ENCODE measurements at places on chromosomes 4 and X.

DNA sequence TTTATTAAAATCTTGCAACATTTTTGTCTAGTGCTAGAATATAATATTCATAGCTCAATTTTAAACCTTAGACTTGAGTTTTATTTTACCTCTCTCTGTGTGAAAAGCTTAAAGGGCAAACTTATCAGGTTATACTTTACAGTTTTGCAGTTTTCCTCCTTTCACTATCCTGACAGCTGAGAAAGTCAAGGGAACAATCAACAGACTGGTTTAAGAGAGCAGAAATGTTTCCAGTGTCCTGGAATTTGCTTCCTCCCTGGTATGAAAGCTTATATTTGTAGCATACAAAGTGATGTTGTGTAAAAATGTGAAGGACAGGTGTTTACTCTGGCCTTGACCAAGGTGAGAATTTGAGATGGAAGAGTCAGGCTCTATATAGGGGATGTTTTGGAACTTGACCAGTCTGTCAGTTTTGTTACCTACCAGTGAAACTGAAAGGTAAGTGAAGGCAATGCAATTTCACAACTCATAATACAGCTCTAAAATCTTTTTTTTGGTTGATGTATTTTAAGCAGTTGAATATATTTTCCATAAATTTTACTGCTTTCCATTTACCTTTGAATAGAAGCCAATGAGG lies 64.6 kb downstream of the FHIP1A start:
- DNase-seq = no peak

GRCh38 chrX:39802354-39802753 lies 295.4 kb downstream of the BCOR start:
- no peak for DNase-seq

- no peak for DNase-seq
Observed at GRCh38 chr4:38223782-38224236, 263.6 kb downstream of the PTTG2 start.

DNA sequence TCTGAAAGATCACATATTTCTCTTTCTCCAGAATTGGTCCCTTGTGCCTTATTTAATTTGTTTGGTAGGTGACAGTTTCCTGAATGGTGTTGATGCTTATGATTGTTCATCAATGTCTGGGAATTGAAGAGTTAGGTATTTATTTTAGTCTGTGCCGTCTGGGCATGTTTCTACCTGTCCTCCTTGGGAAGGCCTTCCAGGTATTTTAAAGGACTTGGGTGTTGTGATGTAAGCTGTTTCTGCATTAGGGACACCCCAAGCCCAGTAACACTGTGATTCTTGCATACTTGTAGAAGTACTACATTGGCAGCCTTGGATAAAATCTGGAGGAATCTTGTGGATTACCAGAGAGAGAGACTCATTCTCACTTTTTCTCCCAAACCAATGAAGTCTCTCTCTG lies 120.8 kb upstream of the CXXC4 start:
- DNase-seq = no peak

DNA sequence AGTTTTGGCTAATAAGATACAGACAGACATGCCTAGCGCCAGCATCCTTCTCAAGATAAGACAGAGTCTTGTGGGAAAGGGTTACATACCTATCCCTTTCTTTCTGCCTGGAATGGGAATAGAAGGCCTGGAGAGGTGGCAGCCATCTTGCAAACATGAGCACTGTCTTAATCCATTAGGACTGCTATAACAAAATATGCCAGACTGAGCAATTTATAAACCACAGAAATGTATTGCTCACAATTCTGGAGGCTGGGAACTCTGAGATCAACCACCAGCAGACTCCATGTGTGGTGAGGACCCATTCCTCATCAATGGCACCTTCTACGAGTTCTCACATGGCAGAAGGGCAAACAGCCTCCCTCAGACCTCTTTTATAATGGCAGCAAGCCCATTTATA lies 26.5 kb upstream of the NEIL3 start:
- no peak for DNase-seq

DNA sequence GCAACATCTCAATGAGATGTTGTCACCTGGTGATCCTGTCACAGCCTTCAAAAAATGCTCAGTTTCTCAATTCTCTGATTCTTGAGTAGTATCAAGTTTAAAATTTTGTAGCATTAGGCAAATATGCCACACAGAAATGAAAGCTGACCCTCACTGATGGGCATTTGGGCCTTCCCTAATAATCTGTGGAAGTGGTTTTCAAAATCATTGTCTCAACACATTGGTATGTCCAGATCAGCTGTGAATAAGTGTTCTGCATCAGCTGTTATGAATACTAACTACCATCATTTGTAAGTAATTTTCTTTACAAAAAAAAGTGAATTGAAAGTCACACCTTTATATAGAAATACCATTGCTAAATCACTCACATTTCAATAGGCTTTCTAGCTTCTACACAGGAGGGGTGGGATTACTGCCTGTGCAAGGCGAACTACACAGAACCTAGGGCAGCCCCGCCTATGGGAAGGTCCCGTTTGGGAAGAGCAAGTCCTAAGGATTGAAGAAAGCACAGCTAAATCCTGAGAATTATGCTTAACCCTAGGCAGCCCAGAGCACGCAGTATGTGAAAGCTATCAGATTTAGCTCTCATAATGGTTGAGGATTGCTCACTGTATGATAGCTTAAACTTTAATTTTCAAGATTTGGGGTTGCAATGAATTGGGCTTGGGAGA lies 73.4 kb downstream of the GPC3 start:
- no peak for DNase-seq

- no peak for DNase-seq
Observed at GRCh38 chrX:66046612-66047235, 6.8 kb upstream of the VSIG4 start.

GRCh38 chrX:154779261-154779660 lies 16.6 kb downstream of the DKC1 start:
- DNase-seq = peak; percentile 52

DNA sequence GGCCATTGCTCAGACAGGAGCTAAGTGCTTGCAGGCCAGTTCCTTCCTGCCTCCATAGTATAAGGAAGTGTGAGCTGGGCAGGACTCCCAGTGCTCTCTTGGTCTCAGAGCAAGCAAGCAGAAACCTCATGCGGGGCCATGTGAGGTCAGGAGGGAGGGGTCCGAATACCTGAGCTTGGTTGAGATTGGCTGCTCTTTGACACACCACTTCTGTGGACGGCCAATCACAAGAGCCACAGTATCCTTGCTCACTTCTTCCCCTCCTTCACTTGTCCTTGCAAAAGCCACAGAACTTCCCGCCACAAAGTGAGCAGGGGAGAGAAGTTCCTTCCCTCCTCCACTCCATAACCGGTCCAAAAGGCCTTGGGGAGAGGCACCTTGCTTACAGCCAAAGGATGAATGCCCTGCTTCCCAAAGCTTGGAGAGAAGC lies 56.7 kb downstream of the PRPS1 start:
- peak; percentile 29 for DNase-seq

GRCh38 chr4:1855333-1856070 lies 454 bp downstream of the LETM1 start:
- no peak for DNase-seq

GRCh38 chr4:147285751-147286150 lies 195.1 kb upstream of the EDNRA start:
- DNase-seq = peak; percentile 68

- no peak for DNase-seq
Observed at GRCh38 chr4:107261241-107261874, 225.2 kb upstream of the DKK2 start.

- DNase-seq = peak; percentile 21
Observed at GRCh38 chrX:13357925-13358324, 38.1 kb upstream of the ATXN3L start.

DNA sequence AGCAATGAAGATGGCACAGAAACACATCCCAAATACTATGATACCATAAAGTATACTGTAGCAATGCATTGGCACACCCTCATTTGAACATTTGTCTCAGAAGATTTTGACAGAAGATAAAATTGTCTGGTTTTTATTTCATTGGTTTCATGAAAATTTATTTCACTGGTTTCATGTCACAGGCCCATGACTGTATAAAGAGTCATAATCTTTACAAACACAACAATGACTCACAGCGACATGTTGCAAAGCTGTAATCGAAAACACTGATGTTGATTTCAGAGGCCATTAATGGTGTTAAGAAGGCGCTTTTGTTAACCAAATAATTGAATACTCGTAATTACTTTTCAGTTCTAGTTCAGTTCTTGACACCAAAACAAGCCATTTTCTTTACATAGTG lies 8.1 kb upstream of the DTHD1 start:
- no peak for DNase-seq

DNA sequence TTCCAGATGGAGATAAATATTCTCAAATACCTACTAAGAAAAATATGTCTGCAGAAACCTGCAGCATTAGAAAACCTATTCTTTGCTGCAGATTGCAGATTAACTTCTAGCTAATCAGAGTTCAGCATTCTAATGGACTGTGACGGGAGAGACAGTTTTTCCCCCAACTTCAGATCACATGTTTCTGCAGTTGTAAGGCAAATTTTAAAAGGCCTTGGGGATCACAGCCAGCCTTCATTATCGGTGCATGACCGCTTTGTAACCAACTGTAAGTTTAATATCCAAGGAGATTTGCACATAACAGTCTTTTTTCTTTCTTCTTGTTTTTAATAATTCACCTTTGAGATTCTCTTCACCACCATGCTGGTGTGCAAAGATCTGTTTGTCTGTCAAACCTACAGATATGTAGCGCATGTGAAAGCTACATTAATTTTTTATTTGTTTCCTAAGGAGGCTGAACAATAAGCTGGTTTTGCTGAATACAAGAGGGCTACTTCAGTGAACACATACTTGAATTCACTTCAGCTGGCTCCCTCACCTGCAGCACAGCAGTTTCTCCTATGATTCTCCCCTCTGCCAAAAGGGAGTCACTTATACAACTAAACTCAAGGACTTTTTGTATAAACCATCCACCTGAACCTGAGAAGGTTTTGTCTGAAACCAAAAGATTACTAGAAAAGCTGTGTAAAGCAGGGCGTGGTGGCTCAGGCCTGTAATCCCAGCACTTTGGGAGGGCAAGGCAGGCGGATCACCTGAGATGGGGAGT lies 488.5 kb downstream of the RPA4 start:
- DNase-seq = no peak

GRCh38 chr4:67700116-67700737 lies 728 bp downstream of the UBA6 start:
- DNase-seq = no peak

DNA sequence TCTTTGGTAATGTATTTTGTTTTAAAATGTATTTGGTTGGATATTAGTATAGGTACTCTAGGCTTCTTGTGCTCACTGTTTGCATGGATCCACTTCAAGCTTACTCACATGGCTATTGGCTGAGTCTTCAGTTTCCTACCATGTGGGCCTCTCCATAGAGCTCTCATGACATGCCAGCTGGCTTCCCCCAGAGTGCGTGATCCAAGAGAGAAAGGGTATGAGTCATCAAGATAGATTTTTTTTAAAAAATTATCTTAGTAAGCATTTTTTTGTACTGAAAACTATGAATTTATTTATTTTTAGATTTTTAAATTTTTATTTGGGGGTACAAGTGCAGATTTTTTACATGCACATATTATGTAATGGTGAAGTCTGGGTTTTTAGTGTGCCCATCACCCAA lies 219.1 kb upstream of the AMOT start:
- peak; percentile 36 for DNase-seq

- DNase-seq = no peak
Observed at GRCh38 chrX:53738370-53738906, 51.9 kb upstream of the HUWE1 start.

DNA sequence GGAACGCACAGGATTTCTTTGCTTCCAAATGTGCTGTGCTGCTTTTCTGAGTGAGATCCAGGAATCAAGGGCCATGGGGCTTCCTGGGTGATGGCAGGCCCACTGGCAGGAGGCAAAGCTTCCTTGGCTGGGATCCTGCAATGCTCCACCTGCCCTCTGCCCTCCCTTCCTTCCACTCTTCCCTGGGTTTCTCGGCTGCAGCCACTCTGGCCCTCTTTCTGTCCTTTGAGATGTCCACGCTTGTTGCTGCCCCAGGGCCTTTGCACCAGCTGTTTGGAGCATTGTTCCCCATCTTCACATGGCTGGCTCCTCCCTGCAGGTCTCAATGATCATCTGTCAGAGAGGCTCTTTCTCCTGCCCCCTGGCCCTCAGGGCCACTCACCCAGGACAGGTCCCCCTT lies 78.9 kb downstream of the PSAPL1 start:
- DNase-seq = no peak

GRCh38 chr4:4694296-4694772 lies 152.5 kb upstream of the STX18 start:
- no peak for DNase-seq

DNA sequence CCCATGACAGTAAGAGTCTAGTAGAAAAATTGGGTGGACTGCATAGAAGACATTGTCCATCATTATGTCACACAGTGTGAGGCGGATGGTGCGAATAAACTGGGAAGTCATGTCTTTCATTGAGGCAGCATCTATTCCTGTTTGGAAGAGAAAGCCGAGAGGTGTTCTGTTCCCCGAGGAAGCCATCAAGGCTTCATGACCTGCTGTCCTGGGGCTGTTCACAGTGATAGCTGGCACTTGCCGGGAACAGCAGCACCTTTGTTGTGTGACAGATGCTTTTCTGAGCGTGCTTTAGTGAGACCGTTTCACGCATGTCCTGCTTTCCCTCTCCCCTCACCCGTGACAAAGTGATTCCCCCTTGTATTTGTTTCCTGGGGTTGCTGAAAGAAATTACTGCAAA lies 20.3 kb downstream of the RGS12 start:
- DNase-seq = no peak

GRCh38 chrX:154712781-154713740 lies 37.8 kb downstream of the GAB3 start:
- peak; percentile 58 for DNase-seq

GRCh38 chr4:48645225-48645794 lies 134.8 kb downstream of the FRYL start:
- DNase-seq = peak; percentile 21

DNA sequence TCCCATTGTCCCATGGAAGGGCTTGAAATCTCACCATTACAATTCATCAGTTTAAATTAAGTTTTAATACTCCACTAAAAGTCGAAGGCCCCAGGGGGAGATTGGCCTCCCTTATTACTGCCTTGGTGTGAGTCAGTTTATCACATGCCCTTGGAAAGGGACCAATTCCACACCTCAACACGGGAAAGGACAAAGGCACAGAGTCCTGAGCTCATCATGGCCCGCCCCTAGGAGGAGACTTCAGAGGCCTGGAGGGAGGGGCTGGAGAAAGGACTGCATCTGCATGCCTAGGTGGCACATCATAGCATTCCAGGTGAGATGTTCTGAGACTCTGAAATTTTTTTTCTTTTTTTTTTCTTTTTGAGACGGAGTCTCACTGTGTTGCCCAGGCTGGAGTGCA lies 2.8 kb upstream of the SEL1L3 start:
- no peak for DNase-seq

DNA sequence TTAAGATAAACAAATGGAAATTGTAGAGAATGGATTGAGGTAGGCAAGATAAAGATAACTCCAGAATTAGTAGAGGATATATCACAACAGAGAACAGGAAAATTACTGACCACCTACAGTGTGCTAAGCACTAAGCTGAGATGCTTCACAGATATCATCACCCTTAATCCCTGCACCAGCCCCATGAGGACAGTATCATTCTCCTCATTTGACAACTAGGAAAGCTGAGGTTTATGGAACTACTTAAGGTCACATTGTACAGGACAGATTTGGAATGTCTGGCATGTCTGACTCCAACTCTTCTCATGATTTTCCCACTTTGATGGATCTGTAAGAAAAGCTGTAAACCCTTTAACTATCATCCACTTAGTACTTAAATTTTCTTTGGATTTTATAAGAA lies 95.5 kb downstream of the CASK start:
- DNase-seq = no peak

Measured in fibroblast of gingiva (primary cell).